ENCODE measurements at places on chromosomes 3 and 15.

GRCh38 chr3:78737988-78738387, 1029.8 kb downstream of the ROBO1 start:
- no peak for DNase-seq

DNA sequence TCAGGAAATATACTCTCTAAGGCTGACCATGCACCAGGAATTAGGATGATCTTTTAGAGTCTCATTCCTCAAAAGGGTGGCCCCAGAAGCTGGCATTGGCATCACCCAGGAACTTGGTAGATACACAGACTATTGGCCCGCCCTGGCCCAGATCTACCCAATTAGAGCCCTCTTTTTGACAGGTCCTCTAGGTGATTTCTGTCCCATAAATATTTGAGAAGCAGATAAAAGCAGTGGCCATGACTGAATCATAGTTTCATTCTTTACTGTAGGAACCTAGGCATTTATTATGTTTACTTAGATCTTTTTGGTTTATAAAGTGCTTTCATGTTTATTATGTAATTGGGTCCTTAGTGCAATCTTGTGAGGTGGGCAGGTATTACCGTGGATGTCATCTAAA, 7.6 kb downstream of the TLNRD1 start:
- DNase-seq, result no peak

- DNase-seq, result no peak
Measured at GRCh38 chr3:90056281-90057032, 949.0 kb downstream of the EPHA3 start.

- no peak for DNase-seq
Measured at GRCh38 chr15:99578809-99579208, 13.0 kb downstream of the MEF2A start.

- no peak for DNase-seq
Measured at GRCh38 chr15:34855413-34855812, 60.1 kb upstream of the ACTC1 start.

DNA sequence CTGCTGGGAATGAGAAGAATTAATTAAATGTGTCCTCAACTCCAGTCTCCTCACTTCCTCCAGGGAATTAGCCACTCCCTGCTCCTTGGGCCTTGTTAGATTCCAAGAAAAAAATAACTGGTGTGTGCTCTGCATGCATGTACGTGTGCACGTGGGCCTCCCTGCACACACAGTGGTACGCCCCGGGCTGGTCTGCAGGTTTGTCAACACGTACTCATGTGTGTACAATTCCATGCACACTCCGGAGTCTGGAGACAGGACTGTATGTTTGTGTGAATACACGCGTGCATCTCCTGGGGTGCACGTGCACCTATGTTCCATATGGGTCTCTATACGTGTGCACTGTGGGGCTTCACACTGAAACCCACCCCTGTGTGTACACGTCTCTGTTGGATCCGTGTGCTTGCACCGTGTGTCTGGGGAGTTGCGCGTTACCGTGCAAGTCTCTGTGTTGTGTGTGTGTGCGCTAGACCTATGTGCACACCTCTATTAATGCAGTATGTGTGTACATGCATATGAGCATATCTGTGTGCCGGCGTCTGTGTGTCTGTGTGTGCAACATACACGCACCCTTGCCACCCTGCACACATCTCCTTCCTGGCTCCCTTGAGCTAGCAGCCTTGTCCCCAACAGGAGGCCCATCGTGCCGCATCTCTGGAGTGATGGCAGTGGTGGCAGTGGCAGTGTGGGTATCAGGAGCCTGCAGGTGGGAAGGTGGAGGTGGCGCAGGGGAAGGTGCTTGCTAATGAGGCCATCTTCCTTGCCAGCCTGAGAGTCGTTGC, 210.1 kb downstream of the TBC1D2B start:
- DNase-seq, result no peak

- DNase-seq, result no peak
Measured at GRCh38 chr3:123871946-123872345, 12.2 kb downstream of the MYLK start.

GRCh38 chr3:137259701-137260100, 301.9 kb downstream of the IL20RB start:
- DNase-seq, result no peak

GRCh38 chr3:12838179-12838965, 3.0 kb downstream of the RPL32 start:
- DNase-seq, result no peak

GRCh38 chr3:134441821-134442220, 44.0 kb downstream of the ANAPC13 start:
- DNase-seq, result no peak

DNA sequence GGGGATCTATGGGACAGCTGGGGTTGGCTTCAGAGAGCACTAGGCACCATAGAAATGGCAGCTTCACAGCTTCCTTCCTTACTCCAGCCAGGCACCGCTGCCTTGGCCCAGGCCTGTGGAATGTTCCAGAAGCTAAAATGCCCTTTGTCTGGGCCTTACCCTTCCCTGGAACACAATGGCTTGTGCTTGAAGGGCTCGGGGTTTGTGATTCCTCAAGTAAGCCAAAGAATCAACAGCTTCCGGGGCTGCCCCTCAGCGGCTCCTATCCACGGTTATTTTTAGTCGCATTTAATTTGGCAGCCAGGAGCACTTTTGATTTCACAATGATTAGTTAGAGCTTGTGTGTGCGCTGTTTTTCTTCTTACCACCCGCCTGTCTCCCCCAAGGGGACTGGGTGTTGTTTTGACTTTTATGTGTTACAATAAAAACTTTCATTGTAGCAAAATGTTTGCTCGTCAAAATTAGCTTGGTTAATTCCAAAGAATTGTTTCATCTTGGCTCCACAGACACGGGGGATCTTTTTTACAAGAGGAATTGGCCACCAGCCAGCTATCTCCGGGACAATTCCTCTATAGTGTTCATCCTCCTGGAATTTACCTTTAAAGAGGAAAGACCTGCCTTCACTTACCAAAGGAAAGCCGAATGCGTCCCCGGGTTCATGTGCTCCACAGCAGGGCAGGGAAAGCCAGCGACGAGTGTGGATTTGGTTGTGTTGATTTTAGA, 73.8 kb downstream of the TLE3 start:
- peak; percentile 28 for DNase-seq

Data from AG04449 (cell line).